ENCODE measurements at places on chromosomes 3 and 15. TPM values are rescaled to one million over a fixed set of nuclear protein-coding genes. Genes with fewer than 3 reads are reported as not detected.

The FOXB1 gene
- total RNA-seq = not detected

The HIGD1A gene
- 173 TPM for total RNA-seq

The AQP9 gene
- 1.5 TPM for total RNA-seq

The BRPF1 gene
- total RNA-seq = 16.9 TPM

The ACTC1 gene
- total RNA-seq = 15.0 TPM

The CIP2A gene
- 6.9 TPM for total RNA-seq
